ENCODE measurements at places on chromosomes 2 and 18.

- no peak for DNase-seq
Measured at GRCh38 chr2:201854841-201855240, 48.5 kb downstream of the CDK15 start.

- no peak for DNase-seq
Measured at GRCh38 chr2:241295326-241296095, 20.0 kb downstream of the HDLBP start.

- no peak for DNase-seq
Measured at GRCh38 chr18:4603955-4604354, 148.8 kb upstream of the DLGAP1 start.

DNA sequence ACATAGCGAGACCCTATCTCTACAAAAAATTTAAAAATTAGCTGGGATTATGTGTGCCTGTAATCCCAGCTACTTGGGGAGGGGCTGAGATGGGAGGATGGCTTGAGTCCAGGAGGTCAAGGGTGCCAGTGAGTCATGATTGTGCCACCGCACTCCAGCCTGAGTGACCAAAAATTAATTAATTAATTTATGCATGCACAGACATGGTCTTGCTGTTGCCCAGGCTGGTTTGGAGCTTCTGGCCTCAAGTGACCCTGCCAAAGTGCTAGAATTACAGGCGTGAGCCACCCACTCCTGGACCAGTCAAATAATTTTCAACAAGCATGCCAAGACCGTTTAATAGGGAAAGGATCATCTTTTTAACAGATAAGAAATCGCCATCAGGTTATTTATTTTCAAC is 57.7 kb upstream of the TFCP2L1 start:
- DNase-seq, result no peak

DNA sequence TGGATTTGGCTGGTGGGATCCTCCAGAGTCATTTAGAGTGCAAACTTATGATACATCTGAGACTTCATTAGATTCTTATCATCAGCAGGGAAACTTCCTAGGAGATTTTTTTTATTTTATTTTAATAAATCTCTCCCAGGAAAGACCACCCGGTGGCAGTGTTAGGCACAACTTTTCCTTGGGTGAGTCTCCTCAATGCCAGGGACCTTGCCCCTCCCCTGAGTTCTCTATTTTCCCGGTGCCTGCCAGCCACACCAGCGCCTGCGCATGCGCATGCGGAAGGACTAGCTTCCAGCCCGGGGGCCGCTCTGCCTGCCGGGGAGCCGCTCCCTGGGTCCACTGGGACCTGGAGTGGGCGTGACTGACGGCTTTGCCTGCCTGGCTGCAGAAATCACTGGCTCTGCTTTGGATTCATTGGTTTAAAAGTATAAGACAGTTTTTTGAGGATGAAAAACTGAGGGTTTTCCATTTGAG is 86.6 kb downstream of the TMEM182 start:
- peak; percentile 16 for DNase-seq

DNA sequence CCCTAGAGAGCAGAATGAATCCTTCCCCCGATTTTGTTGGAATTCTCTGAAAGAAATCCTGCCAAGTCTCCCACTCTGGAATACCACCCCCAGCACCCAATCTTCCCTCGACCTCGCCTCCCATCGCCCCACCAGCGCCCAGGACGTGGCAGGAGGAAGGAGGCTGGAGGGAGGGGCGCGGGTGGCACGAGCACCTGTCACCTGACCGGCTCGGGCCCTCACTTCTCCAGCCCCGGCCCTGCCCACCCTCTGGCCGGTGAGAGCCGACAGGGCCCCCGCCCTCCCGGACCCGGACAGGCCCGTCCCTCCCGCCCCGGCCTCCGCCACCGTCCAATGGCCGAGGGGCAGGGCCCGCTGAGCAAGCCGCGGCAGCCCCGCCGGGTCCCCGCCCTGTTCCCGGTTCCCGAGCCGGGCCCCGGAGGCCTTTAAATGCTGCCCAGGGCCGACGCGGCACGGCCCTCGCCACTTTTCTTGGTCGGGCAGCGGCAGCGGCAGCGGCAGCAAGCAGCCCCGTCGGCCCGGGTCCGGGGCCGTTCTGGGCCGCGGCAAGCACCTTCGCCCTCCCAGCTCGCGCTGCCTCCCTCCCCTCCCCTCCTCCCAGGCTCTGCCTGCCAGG is at the start of gene LGALSL:
Gene LGALSL, plus strand, starts transcription at position 393 of the 616 bp plus-strand sequence. CDS start 384 bp downstream, outside the sequence.
- DNase-seq, result peak; percentile 4

DNA sequence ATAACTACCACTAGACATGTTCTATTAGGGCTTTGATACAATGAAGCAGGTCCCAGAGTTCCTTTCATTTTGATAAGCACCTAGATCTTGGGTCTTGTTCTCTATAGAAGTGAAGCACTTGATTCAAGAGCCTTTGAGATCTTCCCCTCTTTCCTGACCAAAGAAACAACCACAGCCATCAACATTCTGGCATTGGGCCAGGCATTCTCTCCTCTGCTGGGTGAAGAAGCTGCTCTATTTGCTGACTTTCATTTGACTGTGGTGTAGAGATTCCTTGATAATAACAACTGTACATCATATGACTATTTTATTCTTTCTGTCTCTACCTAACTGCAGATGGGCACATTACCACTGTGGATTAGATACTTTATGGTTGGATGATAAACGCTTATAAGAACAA is 96.6 kb upstream of the LYPD1 start:
- DNase-seq, result no peak

DNA sequence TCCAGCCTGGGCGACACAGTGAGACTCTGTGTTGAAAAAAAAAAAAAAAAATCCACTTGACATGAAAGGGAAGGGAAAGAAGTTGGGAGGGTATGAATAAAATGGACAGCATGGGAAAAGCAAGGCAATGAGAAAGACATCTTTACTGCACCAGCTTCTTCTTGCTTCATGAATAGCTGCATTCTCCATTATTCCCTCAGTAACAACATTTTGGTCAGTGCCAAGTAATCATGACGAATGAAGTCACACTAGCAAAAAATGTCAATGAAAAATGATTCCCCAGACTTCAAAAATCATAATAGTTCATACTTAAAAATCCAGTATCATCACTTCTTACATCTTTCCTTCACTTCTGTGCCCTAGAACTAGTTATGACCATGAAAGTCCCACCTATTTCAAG is 30.4 kb downstream of the ADAM17 start:
- DNase-seq, result no peak

- no peak for DNase-seq
Measured at GRCh38 chr18:78178812-78179211, 800.8 kb upstream of the SALL3 start.

DNA sequence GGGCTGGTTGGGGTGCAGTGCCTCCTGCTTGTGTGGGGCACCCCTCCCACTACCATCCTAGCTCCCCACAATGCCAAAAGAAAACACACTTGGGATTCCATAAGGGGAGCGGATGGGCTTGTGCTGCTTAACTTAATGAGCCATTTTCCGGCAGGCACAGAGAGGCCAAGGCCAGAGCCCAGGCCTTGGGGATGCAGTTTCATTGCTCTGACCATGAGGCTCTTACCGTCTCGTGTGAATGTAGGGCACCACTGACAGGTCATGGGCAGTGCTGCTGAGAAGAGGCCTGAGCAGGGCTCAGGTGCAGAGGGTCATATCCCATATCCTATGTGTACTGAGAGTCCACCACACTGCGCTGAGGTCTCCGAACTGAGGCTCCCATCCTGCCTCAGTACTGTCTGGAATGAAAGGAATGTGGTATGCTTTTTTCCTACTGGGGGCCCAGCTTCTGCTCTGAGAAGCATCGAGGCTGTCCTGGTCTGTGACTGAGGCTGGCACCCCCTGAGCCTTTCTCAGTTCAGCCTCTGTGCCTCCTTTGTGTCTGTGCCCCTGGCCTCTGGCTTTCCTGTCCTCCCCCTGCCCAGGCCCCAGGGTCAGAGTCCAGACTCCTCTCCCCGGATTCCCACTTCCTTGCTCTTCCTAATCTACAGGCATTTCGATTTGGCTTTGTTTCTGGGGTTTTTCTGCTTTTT is 45.2 kb upstream of the MAPRE3 start:
- no peak for DNase-seq
